Naive thymus-derived CD8-positive, alpha-beta T cell (primary cell): ENCODE measurements at places on chromosomes 5 and 9. TPM values are rescaled to one million over a fixed set of nuclear protein-coding genes. Genes with fewer than 3 reads are reported as not detected.

The SLCO6A1 gene
- not detected for total RNA-seq

The CFAP157 gene
- 0.58 TPM for total RNA-seq

The GBGT1 gene
- 4.9 TPM for total RNA-seq

The IL33 gene
- total RNA-seq, result not detected

The PTAR1 gene
- 87.8 TPM for total RNA-seq

The HTR4 gene
- total RNA-seq, result not detected

The DAB2IP gene
- total RNA-seq, result not detected

The NR6A1 gene
- total RNA-seq, result 0.05 TPM

The ACSL6 gene
- 40.0 TPM for total RNA-seq

The LMNB1 gene
- 27.8 TPM for total RNA-seq

The SYK gene
- 9.4 TPM for total RNA-seq

The NLN gene
- total RNA-seq, result 7.2 TPM

The LHX2 gene
- total RNA-seq, result not detected

The PCDHA10 gene
- not detected for total RNA-seq

The NMRK1 gene
- total RNA-seq, result 79.5 TPM

The CMBL gene
- total RNA-seq, result 0.36 TPM

The SLC22A4 gene
- not detected for total RNA-seq

The SLC6A3 gene
- total RNA-seq, result 0.27 TPM
